ENCODE measurements at places on chromosomes 13 and 19.

DNA sequence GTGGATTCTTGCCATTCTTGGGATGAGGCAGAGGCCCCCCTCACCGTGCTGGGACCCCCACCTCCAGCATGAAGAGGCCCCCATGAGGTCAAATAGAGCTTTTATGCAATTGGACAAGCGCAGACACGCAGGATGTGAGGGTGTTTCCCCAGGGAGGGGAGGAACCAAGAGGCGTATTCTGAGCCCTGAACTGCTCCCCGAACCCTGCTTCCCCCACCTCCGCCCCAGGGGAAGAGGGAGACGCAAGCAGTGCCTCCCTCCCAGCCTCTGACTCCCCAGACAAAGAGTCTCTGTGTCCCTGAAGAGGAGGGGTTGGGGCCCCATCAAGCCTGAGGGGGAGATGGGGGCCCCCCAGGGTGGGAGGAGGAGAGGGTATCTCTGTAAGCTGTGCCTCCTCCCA is 1.3 kb upstream of the RDH8 start:
- peak; percentile 46 for DNase-seq

- DNase-seq = no peak
Measured at GRCh38 chr19:14168993-14169392, 32.6 kb upstream of the ASF1B start.

GRCh38 chr19:3272401-3272931 is 48.0 kb downstream of the CELF5 start:
- no peak for DNase-seq

DNA sequence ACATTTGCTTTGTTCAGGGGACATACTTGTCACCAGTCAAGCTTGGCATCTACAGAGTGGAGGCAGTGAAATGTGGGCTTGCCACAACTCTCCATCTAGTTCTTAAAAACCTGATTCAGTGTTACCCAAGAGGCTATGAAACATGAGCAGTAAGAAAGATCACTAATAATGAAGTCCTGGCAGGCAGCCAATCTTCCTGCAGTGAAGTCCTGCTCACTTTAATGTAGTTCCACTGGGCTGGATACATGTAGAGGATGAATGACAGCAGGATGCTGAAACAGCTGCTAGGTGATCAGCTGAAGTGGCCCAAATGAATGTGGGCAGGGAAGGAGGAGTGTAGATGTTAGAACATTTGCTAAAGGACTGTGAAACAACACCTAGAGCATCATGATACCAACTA is 1213.1 kb downstream of the OLFM4 start:
- DNase-seq = peak; percentile 72

DNA sequence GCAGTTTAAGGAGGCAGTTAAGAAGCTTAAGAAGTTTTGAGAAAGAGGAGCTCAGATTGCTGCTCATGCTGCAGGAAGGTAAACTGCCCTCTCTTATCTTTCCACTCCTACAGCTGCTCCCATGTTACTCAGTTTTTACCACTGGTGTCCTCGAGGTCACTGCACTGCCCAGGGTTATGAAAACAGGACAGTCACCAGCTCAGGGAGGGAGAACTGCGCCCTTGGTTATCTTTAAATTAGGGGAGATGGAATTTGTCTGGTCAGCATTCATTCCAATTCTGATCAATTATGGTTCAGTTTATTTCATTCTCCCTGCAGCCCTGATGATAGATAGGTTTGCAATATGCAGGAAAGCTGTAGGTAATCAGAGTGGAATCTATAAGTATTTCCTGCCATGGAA is 10.8 kb upstream of the SLC46A3 start:
- no peak for DNase-seq

GRCh38 chr13:59658027-59658737 is 505.5 kb downstream of the DIAPH3 start:
- no peak for DNase-seq

GRCh38 chr19:31515931-31516330 is 166.7 kb upstream of the TSHZ3 start:
- no peak for DNase-seq

GRCh38 chr19:30679789-30680188 is 307.6 kb downstream of the ZNF536 start:
- no peak for DNase-seq

All from tongue (tissue), 3 donors.